Colonic mucosa (tissue), 4 donors: ENCODE measurements at places on chromosomes 1 and 21. TPM values are rescaled to one million over a fixed set of nuclear protein-coding genes. Genes with fewer than 3 reads are reported as not detected.

DNA sequence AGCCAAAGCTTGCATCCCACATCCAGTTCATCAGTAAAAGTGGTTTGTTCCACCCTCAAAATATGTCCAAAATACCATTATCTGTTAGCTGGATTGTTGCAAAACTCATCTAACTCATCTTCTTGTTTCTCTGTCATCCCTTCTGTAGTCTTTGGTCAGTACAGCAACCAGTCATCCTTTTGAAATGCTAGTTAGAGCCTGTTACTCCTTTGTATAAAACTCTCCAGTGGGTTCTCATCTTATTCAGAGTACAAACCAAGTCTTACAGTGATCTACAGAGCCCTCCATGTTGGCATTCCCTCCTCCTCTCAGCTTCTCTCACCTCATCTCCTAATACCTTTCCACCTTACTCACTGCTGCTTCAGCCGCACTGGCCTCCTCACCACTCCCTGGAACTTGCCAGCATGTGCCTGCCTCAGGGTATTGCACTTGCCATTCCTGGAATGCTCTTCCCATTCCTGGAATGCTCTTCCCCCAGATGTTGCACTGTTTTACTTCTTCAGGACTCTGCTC is 70.6 kb downstream of the LAMC1 start:
- no peak for DNase-seq

GRCh38 chr1:1020000-1020404 is at the start of gene AGRN:
Gene AGRN (plus strand): TSS chr1:1020120. CDS start chr1:1020173, 53 bp downstream.
- no peak for DNase-seq

Gene C1orf141
- total RNA-seq: not detected

Gene DCST1
- not detected for total RNA-seq
